ENCODE measurements at places on chromosomes 16 and 17.

DNA sequence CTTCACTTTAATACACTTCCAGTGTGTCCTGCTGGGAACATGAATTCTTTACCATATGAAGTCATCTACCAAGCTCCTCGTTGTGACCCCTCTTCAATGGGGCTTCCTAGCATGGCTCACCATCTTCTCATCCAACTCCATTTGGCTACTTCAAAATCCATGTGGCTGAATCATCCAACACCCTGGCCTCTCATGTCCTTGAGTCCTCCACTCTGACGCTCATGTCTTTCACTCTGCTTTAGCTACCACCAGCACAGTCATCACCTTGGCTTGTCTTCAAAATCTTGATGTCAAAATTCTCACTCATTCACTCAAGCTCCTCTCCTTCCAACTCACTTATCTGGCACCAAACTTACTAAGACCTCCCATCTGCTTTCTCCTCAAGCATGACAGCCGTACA, 35.8 kb downstream of the AMFR start:
- no peak for DNase-seq

DNA sequence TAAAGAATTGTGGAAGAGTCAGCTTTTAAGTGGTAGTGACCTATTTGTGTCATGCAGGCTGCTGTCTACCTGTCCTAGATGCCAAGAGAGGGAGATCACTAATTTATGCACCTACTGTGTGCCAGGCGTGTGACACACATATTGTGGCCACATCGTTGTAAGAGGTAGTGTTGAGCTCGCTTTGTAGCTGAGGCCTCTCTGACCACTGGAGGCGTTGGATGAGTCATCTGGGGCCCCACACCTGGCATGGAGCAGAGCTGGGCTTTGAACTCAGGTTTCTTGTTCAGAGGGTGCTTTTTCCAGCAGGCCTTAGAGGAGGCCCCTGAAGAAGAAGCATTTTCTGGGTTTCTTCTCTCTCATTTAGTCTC, 52.3 kb upstream of the LGALS9 start:
- no peak for DNase-seq

GRCh38 chr17:12485361-12485906, 180.3 kb upstream of the MYOCD start:
- no peak for DNase-seq

DNA sequence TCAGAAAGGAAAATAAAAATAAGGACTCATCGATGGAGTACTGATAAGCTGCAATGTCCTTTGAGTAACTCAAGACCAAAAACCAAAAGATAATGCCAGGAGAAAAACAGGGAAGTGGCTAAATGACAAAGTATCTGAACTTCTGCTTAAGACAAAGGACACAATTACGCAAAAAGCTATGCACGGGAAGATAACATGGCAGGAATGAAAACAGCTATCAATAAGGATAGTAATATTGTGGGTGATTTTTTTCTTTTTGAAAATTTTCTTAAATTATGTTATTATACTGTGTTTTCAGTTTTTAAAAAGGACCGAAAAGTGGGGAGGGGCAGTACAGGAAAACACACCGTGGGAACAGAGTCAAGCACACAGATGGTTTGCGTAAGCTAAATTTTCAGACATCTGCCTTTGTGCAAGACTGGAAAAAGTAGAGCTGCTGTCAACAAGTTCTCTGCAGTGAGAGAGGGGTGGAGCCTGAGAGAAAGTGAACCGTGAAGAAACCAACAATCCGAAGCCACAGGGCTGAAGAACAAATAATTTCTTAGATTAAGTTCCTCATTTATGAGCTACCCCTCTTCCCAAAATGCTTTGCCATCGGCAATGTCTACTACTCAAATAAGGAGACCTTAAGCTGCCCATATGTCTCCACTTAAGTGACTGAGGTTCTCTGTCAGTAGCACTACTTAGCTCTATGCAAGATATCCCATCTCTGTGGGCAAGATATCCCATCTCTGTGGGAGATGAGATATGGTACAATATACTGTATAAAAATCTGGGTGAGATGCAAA, 99.9 kb upstream of the CORO6 start:
- DNase-seq, result no peak

DNA sequence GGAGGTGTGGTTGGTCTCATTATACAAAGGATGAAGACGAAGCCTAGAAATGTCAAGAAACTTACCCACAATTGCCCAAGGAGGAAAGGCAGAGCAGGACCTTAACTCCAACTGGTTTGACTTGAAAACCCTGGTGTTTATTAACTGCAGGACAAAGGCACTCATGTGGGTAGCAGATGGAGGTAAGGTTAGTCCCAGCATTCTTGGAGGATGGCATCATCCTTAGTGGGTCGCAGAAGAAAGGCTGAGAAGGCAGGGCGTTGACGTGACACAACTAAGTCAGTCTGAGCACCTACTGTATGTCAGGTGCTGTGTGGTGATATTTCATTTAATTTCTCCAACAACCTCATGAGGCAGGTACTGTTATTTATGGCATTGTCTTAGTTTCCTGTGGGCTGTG, 101.3 kb downstream of the HAPSTR1 start:
- DNase-seq, result no peak
